ENCODE measurements at places on chromosomes 1 and 21.
A peak's percentile ranks its signal among the peaks of the same experiment; 100 is the strongest.

GRCh38 chr1:1435106-1435903, at the start of gene VWA1:
Gene VWA1, plus strand, starts transcription at chr1:1435690. Its CDS starts 59 bp downstream, at chr1:1435749.
- no peak for DNase-seq

GRCh38 chr1:172497230-172497629, 35.7 kb upstream of the SUCO start:
- DNase-seq = peak; percentile 52

GRCh38 chr21:26732432-26733221, 112.6 kb downstream of the ADAMTS1 start:
- DNase-seq = peak; percentile 6

GRCh38 chr1:15276691-15277446, 29.8 kb downstream of the FHAD1 start:
- no peak for DNase-seq

DNA sequence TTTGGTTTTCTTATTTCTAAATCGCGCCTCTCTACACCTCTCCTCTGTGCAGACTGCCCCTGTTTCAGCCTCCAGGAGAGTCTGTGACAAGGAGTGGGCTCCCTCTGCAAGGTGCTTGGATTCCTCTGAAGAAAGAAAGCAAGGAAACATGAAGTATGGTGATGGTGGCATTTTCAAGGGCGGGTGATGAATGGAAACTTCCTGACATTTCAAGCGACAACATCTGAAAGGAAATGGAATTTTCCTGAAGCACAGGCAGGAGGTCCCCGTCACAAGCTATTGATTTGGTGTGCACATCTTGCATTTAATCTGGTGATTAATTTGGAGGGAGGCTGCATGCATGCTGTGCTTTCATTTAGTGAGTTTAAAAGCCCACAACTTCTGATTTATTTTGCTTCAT, 164.6 kb upstream of the FGGY start:
- DNase-seq = no peak

DNA sequence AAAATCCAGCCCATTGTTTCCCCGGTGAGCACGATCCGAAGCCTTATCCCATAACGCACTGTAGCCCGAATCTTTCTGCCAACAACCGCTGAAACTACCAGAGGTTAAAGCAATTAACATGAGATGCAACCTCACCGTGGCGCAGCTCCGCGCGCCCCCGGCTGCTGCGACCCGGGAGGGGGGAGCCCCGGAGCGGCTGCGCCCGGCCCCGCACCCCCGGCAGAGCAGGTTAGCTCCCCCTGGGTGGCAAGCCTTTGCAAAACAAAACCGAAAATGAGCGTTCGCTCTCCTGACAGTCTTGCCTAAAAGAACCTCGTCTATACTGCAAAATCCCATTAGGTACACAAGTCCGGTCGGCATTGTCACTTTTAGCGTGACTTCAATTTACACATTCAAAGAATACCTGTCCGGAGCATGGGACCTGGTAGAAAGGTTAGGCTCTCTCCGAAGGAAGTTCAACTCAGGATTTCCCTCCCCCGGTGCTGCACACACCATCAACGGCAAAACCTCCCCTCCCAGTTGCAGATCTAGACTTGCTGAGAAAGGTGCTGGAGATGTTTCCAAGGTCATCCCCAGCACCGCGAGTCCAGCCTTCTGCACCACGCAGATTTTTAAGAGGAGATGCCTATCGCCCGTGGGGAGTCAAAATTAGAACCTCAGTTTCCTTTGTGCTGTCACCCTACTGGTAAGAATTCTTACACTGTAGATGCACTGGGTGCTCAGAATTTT, 107.5 kb downstream of the ZNF281 start:
- no peak for DNase-seq

DNA sequence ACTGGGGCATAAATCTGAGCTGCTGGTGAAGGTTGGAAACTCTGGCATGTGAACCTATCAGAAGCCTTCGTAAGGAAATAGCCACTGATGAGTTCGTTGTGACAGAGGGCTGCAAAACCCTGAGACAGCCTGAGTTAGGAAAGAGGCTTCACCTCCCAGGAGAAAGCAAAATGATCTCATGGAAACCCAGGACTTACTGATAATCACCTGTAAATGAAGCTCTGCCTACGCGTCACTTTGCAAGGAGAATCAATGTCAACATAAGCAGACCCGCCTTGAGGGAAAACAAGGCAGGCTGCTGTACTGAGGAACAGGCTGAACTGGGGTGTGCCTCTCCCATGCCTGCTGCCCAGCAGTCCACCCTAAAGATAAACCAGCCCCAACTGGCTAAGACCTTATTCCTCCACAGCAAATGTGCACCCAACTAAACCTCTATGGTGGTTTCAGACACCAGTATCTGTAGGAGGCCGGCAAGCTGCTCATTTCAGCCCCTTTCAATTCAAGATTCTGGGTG, 46.8 kb upstream of the SLC44A3 start:
- no peak for DNase-seq

All from HepG2 (cell line).